ENCODE measurements at places on chromosomes 3 and 15. TPM values are rescaled to one million over a fixed set of nuclear protein-coding genes. Genes with fewer than 3 reads are reported as not detected.

- DNase-seq, result no peak
Measured at GRCh38 chr3:141286856-141287255, 55.2 kb downstream of the PXYLP1 start.

- DNase-seq, result no peak
Measured at GRCh38 chr3:95350049-95350448, 1287.2 kb downstream of the NSUN3 start.

GRCh38 chr15:52080031-52080430 is 32.5 kb downstream of the BCL2L10 start:
- no peak for DNase-seq

DNA sequence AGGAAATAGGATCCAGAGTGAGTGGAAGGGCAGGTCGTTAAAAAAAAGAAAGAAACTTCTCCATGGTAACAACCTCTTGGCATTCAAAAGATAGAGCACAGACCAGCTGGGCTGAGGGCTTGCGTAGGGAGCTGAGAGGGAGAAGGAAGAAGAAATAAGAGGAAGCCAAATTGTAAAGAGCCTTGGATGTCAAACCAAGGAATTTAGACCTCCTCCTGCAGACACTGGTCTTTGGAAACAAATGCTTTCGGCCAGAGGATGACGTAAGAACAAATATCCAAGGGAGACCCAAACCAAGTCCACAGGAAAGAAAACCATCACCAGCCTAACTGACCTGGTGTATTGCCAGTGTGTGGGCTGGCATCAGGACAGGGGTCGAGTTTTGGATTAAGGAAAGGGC is 155.2 kb downstream of the UACA start:
- DNase-seq, result no peak

DNA sequence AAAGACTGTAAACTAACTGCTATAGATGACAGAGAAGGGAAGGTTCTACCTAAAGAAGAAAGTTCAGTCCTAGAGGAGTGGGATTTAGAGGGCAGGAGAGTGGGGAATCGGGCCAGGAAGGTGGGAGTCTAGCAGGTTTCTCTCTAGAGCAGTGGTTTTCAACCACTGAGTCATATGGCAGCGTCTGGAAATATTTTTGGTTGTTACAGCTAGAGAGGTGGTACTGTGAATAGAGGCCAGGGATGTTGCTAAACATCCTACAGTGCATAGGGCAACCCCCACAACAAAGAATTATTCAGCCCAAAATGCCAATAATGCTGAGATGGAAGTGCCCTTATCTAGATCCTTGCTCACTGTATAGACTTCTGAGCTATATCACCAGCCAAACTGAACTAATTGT is 28.7 kb downstream of the ATP1B3 start:
- DNase-seq, result no peak

The AP3B2 gene
- total RNA-seq, result 1.4 TPM

The RPP25 gene
- total RNA-seq, result 6.6 TPM

The CYP8B1 gene
- total RNA-seq, result not detected

- no peak for DNase-seq
Measured at GRCh38 chr3:25043177-25043576, 384.9 kb upstream of the RARB start.

The UQCC5 gene
- total RNA-seq, result 16.8 TPM

DNA sequence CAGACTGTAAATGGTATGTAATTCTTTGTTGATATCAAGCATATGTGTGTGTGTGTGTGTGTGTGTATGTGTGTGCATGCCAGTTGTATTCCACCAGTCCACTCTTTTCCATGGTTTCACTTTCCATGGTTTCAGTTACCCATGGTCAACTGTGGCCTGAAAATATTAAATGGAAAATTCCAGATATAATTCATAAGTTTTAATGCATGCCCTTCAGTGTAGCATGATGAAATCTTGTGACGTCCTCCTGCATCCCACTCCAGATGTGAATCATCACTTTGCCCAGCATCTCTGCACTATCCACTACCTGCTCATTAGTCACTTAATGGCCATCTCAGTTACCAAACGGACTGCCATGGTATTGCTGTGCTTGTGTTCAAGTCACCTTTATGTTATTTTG is 215.9 kb downstream of the GBE1 start:
- no peak for DNase-seq

DNA sequence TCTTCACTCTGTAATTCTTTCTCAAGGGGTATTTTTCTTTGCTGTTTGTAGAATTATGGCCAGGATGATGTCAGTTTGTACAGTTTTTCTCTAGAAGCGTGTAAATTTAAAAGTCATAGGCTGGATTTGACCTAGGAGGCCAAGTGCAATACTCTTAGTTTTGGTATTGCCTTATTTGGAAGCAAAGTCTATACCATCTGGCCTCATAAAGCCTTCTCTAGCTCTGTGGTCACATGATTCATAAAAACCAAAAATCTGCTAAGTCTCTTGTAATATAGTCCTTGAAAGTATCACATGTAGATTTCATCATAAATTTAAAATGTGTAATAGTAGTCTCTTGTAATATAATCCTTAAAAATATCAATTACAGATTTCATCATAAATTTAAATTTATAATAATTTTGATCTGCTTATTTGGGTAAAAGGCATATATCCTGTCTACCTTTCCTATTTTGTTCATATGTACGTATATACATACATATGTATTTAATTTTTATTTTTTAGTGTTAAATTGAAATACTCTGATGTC is 25.6 kb downstream of the TEX9 start:
- DNase-seq, result no peak

The STX19 gene
- total RNA-seq, result not detected
